Activated naive CD4-positive, alpha-beta T cell (primary cell): ENCODE measurements at places on chromosomes 12 and 14.

- DNase-seq, result no peak
Observed at GRCh38 chr12:120159509-120160237, 34.8 kb downstream of the GCN1 start.

GRCh38 chr12:56271031-56271430 is 4.3 kb downstream of the COQ10A start:
- DNase-seq, result no peak

DNA sequence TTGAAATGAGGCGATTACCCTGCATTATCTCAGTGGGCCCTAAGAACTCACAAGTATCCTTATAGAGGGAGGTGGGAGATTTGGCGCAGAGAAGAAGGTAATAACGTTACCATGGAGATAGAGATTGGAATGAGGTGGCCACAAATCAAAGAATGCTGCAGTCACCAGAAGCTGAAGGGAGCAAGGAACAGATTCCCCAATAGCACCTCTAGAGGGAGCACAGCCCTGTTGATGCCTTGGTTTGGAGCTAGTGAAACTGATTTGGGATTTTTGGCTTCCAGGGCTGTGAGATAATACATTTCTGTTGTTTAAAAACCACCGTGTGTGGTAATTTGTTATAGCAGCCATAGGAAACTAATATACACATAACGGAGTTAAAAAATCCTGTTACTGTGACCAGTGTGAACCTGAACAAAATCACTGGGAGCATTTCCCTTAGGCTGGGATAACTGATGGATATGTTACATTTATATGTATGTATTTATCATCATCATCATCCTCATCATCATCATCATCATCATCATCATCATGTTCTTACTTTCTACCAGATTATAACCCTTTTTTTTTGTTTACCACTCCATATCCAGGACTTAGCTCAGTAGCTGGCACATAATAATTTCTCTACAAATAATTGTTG is 100.3 kb downstream of the LIN7A start:
- DNase-seq, result no peak

DNA sequence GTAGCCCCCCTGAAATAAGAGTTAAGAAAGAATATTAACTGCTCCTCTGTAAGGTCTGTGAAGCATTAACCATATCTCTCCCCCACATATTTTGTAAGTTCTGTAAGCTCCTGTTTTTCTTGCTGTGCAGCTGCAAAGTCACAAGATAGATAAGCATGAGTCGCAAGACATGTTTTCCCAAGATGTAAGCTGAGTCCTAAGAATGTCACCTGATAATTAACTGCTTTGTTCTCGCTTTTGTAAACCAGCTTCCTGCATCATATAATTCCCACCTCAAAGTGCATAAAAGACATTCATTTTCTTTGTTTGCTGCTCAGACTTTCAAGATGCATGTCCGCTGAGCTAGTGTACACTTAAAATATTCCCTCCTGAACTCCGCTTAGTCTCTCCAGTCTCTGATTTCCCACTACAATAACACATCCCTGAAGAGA is 27.0 kb upstream of the PHC1 start:
- no peak for DNase-seq

DNA sequence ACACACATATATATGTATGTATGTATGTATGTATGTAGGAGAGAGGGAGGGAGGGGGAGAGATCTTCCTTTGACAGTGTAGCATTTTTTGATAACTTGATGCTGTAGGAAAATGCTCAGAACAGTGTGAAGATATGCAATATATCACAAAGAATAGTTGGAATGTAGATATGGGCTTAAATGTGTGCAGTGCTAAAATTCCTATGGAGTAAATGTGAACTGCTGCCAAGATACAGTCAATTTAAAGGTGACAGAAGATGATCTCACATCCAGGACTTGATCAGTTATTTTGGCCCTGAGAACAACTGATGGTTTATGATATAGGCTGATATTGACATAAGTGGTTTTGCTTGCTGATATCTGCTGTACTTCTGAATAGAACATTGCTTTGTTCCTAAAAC is 84.2 kb downstream of the DAAM1 start:
- no peak for DNase-seq

DNA sequence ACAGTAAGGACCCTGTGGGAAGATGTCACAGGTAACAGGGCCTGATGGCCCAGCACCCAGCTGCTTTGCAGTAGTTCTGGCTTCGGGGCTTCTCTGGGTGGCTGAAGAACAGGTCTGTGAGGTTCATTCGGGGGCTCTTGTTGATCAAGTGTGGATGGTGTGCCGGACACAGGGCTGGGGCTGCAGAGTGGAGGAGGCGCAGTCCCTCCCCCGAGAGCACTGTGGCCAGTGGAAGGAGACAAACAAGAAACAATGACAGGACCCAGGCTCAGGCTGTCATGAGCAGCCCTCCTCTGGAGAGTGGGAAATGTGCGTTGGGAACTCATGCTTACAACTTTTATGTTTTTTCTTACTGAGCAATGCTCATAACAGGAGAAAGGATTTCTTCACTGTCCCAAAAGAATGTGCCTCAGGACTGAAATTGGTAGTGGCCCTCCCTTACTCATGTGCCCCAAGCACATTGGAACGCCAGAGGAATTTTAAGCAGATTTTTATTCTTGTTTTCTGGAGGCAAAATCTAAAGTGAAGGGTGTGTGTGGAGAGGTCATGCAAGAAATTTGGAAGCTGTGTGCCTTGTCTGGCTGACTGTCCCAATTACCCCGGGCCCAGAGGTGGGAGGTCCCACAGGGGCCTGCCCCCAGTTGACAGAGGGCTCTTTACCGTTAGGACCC is 233.8 kb downstream of the CACNA1C start:
- no peak for DNase-seq

- DNase-seq, result no peak
Observed at GRCh38 chr14:65833267-65833880, 420.8 kb downstream of the FUT8 start.

- no peak for DNase-seq
Observed at GRCh38 chr14:29648045-29648444, 279.6 kb downstream of the PRKD1 start.

DNA sequence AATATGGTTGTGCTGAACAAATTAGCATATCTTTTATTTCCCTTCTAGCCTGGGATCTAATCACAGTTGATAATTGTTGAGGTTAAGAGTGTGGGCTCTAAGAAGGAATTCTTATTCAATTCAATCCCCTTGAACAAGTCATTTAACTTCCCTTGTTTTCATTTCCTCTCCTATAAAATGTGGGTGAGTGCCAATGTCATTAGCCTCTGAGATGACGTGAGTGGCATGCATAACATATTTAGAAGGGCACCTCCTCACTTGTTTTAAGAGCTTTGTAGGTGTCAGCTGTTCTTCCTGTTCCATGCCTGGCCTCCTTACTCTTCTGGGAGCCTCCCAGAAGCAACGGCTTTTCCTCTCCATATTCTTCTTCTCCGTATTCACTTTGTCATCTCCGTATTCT is 155.4 kb upstream of the NEDD1 start:
- no peak for DNase-seq

DNA sequence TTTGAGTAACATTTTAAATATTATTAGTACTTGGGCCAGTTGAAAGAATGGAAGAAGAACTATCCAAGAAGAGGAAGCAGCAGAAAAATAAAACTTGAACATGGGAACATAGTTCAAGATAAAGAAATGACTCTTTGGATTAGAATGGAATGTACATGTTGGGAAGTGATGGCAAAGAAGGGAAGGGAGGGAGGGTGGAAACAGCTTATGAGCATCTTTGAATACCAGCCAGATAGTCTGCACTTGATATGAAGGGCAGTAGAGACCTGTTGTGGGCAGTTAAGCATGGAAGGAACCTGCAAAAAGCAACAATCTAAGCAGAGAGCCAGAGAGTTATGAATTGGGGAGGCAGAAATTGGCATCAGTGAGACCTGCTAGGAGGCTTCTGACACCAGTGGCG is 10.0 kb upstream of the IL22 start:
- no peak for DNase-seq

GRCh38 chr12:93116632-93117031 is 187.5 kb upstream of the EEA1 start:
- no peak for DNase-seq

DNA sequence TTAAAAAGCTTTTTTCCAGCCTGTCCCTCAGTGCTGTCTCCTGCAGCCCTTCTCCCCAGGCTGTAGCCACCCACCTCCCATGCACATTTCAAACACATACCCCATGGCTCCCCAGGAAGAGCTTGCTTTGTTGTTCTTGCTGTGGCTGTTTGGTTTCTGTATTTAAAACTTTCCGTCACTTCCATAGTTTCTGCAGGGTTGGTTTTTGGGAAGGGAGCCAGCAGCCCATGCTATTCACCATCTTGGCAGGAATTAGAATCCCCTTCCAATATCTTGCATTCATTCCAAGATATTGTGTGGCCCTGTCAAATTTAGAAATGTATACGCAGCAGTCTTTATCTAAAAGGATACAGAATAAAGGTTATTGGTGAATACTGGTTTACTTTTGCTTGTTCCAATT is 29.6 kb downstream of the CFAP251 start:
- DNase-seq, result no peak

GRCh38 chr12:46450279-46450748 is 77.7 kb upstream of the SLC38A2 start:
- DNase-seq, result no peak

- no peak for DNase-seq
Observed at GRCh38 chr12:11624116-11624515, 25.4 kb upstream of the ETV6 start.

DNA sequence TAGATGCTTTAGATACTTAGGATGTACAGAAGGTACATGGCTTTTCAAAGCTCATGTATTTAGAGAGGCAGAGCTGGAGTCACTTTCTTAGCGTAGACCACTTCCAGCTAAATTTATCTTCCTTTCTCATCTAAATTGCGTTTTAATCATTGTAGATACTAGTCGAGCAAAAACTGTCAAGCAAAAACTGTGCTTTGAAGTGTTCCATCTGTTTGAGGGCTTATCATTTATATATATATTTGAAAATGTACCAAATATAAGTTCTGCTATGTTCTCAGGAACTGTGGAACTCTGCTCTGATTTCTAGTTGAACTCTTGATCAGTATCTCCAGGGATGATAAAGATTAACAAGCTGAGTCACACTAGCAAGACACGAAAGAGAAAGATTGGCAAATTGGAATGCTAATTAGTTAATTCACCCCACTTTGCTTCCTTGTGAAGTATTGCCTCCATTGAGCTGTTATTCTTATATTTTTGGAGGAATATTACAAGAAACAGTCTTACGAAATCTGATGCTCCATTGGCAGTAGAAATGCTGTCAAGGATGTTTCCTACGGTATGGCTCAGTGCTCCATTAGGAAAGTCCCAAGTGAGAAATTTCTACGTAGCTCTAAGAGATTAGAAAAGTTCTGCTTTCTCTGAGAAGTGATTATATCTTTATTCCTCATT is 310.7 kb downstream of the AEBP2 start:
- DNase-seq, result no peak

GRCh38 chr12:89135976-89136634 is 216.2 kb downstream of the DUSP6 start:
- no peak for DNase-seq

- no peak for DNase-seq
Observed at GRCh38 chr12:84757978-84758377, 154.6 kb downstream of the SLC6A15 start.

DNA sequence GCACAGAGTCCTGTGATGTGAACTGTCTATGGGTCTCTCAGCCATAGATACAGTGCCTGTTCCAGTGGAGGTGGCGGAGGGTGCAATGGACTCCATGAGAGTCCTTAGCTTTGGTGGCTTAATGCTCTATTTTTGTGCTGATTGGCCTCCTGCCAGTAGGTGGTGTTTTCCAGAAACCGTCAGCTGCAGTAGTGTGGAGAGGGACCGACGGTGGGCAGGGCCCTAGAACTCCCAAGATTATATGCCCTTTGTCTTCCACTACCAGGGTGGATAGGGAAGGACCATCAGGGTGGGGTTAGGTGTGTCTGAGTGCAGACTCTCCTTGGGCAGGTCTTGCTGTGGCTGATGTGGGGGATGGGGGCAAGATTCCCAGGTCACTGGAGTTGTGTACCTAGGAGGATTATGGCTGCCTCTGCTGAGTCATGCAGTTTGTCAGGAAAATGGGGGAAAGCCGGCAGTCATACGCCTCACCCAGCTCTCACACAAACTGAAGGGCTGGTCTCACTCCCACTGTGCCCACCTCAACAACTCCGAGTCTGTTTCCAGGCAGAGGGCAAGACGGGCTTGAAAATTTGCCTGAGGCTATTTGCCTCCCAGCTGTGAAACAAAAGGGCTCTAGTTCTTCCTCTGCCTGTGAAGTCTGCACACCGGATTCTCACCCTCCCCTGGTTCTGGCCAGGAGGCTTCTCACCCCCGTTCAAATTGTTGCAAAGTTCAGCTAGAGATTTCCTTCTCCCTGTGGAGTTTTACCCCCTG is 24.9 kb upstream of the ZDHHC17 start:
- no peak for DNase-seq

- no peak for DNase-seq
Observed at GRCh38 chr12:85394809-85395208, 114.8 kb downstream of the ALX1 start.

- no peak for DNase-seq
Observed at GRCh38 chr12:106582249-106582591, 584 bp upstream of the RFX4 start.

DNA sequence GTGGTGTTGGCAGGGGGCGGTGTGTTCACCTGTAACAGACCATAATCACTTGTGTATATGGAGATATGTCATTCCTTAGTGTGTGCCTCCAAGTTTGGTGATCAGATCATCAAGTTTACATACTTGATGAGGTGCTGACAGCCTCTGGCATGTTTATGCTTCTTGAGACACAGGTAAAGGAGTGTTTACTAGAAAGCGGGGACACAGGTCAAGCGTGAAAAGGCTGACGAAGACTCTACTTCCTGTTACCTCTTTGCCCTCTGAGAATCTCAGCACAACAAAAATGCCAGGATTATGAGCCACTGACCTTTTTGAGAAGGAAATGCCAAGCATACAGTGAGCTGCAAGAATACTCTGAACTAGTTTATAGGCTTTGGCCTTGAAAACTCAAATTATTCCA is 29.6 kb downstream of the PRDM4 start:
- DNase-seq, result no peak

DNA sequence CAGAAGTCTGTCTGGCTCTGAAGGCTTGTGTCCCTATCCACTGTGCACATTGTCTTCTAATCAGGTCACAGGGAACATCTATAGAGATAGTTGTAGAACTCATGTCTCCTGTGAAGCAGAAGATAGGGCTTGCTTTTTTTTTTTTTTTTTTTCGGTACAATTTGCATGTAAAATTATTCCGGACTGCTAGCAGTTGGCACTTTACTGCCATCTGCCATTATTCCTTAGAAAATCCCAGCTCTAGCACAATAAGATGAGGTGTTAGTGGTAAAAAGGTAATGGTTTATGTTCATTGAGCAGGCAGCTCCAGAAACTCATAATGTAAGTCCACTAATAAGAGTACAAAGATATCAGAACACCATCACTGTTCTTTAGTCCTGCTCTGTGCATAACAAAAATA is 8.7 kb downstream of the MYRFL start:
- DNase-seq, result no peak

DNA sequence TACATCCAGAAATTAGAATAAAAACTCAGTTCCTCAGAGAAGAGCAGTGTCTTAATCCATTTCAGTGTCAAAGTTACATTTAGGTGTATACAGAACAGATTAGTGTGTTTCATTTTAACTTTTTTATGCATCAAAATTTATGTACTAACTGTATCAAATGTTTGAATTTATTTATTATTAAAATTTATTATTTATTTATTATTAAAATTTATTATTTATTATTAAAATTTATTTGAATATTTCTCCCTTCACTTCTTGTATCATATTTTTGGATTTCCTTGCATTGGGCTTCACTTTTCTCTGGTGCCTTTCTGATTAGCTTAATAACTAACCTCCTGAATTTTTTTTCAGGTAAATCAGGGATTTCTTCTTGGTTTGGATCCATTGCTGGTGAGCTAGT is 2.3 kb upstream of the TAS2R14 start:
- no peak for DNase-seq
